ENCODE measurements at places on chromosomes 7 and 10.

- no peak for DNase-seq
Observed at GRCh38 chr7:56023500-56023899, 27.7 kb downstream of the PSPH start.

DNA sequence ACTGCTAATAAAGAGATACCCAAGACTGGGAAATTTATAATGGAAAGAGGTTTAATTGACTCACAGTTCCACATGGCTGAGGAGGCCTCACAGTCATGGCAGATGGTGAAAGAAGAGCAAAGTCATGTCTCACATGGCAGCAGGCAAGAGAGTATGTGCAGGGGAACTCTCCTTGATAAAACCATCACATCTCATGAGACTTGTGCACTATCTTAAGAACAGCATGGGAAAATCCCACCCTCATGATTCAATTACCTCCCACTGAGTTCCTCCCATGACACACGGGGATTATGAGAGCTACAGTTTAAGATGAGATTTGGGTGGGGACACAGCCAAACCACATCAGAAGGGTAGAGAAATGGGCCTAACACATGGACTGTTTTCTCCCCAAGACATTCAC, 156.3 kb downstream of the CCDC71L start:
- DNase-seq: no peak

GRCh38 chr7:117384688-117385362, 42.5 kb downstream of the ASZ1 start:
- no peak for DNase-seq

DNA sequence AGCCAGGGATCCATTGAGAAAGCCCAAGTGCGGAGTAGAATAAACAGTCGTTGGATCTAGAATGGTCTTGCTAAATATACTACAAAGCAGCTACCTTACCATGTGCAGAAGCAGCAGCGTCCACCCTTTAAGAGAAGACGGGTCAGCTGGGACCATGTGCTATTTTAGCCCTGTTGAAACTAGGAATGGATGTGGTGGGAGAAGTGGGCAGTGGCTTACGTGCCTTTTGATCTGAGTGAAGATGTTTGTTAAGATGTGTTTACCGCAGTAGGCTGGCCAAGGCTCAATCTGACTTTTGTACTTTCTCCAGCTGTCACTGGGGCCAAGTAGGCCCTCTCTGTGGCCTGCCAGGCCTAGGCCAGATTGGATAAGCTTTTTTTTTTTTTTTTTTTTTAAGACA, 9.2 kb downstream of the HABP2 start:
- DNase-seq: no peak

Data from 8988T (cell line).